ENCODE measurements at places on chromosomes 4 and X.

DNA sequence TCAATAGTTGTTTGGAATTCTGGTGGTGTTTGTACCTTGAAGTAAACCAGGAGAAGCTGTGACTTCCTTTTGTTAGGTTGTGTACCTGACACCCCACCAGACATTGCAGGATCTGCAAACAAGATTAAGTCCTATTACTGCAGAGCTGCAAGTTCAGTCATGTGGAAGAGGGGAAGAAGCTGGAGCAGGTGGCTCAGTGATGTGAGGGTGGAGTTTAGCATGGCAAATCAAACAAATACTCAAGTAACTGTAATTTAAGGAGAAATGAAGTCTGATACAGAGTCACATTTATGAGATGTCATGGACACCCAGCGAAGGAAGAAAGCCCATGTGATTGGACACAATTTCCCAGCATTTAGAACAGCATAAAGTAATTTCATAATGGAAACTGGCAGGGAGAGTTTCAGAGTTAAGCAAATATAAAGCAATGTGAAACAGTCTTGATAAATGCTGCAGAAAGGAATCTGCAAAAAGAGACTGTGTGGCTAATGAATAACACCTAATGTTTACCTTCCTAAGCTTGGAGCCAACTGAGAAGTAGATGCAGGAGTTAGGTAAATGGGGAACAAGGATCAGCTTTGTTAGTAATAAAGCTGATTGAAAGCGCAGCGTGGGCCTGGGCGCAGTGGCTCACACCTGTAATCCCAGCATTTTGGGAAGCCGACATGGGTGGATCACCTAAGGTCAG, 249.1 kb downstream of the GBA3 start:
- peak; percentile 50 for DNase-seq

GRCh38 chrX:10085223-10085622, 71.6 kb upstream of the CLCN4 start:
- DNase-seq: no peak

- DNase-seq: no peak
Measured at GRCh38 chr4:109631532-109632108, 71.6 kb downstream of the MCUB start.

GRCh38 chr4:80213117-80213815, 16.0 kb downstream of the PRDM8 start:
- DNase-seq: no peak

DNA sequence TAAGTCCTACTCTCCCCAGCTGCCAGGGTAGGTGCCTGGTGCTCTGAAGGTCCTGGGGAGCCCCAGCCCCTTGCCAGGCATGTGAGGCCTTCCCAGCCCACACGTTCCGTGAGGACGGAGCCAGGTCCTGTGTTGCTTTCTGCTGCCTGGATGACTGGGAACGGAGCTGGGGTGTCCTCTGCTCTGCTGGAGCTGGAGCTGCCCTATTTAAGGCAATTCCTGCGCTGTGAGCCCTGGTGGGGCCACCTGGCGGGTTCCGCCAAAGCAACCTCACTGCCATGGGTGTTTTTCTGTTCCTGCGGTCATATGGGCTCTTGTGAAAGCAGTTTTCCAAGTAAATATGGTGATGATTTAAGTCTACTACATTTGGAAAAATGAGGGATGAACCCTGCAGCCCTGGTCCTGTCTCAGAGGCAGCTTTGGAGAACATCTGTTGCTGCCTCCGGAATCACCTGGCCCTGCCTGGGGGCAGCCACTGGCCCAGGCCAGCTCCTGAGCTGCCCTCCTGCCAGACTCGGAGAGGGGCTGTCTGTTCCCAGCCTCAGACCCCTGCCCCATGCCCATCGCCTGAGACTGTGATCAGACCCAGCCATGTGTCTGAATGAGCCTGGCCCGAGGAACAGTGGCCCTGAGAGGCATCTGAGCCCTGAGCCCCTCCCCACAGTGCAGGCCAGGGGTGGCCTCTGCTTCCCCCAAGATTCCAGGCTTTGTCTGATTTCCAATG, 33.2 kb downstream of the FGFRL1 start:
- no peak for DNase-seq

- DNase-seq: no peak
Measured at GRCh38 chr4:175988511-175988910, 77.1 kb upstream of the WDR17 start.

GRCh38 chr4:68951078-68951805, at the start of gene UGT2A3:
Gene UGT2A3, minus strand, starts transcription at chr4:68951804. Its CDS starts 44 bp downstream, at chr4:68951760.
- DNase-seq: no peak

DNA sequence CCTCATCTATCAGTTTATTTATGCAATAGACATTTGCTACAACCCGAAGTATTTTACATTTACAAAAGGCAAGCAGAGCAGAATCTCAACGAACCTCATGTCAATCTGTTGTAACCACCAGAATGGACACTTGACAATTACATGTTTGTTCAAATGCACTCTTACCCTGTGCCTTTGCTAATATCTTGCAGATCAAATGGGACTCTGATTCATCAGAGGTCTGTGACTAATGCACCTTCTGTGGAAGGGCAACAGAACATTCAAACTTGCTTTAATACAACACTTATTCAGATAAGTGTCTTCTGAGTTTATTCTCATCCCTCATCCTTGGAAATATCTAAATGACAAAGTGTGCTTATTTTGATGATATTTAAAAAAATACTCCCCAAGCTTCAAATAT, 644.7 kb upstream of the PCDH10 start:
- DNase-seq: no peak

DNA sequence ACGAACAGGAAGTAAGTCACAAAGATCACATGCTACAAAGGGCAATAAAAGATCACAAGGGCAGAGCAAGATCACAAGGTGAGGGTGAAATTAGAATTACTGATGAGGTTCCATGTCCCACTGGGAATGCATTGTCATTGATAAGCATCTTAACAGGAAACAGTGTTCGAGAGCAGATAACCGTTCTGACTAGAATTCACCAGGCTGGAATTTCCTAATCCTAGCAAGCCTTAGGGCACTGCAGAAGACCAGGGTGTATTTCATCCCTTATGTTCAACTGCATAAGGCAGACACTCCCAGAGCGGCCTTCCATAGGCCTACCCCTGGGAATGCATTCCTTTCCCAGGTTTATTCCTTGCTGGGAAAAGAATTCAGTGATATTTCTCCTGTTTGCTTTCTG, 980.6 kb upstream of the LCORL start:
- no peak for DNase-seq

GRCh38 chr4:70437197-70437596, 34.8 kb upstream of the MUC7 start:
- no peak for DNase-seq

DNA sequence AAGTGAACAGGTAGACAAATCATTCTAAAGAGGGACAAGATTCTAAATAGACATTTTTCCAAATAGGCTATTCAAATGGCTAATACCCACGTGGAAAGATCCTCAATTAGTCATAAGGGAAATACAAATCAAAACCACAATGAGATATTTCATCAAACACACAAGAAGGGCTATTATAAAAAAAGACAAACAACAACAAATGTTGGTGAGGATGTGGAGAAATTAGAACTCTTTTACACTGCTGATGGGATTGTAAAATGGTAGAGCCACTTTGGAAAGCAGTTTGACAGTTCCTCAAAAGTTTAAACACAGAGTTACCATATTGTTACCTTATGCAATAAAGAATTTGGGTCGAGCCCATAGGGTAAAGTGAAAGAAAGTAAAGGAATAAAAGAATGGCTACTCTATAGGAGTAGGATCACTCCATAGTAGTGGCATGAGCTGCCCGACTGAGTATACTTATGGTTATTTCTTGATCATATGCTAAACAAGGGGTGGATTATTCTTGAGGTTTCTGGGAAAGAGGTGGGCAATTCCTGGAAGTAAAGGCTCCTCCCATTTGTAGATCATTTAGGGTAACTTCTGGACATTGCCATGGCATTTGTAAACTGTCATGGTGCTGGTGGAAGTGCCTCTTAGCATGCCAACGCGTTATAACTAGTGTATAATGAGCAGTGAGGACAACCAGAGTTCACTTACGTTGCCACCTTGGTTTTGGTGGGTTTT, 58.9 kb upstream of the FAM9C start:
- DNase-seq: no peak

GRCh38 chr4:168925789-168926490, 84.1 kb downstream of the CBR4 start:
- no peak for DNase-seq

GRCh38 chr4:110798687-110799086, 175.8 kb upstream of the PITX2 start:
- no peak for DNase-seq

- no peak for DNase-seq
Measured at GRCh38 chr4:76802236-76803021, 95.5 kb downstream of the SOWAHB start.

DNA sequence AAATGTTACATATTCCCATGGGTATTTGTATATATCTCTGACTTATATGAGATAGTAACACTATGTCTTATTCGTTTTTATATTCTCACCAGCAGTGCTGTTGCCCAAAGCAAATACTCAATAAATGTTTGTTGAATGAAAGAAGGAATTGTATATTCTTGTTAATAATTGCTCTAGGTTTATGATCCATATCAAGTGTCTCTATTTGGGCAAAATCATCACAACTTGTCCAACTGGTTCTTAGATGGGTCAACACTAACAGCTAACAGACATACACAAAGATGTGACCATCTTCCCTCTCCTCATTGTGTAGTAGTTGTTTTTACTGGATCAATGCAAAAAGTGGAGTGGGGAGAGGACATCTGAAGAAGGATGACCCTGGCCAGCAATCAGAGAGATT, 6.6 kb upstream of the APLN start:
- no peak for DNase-seq

DNA sequence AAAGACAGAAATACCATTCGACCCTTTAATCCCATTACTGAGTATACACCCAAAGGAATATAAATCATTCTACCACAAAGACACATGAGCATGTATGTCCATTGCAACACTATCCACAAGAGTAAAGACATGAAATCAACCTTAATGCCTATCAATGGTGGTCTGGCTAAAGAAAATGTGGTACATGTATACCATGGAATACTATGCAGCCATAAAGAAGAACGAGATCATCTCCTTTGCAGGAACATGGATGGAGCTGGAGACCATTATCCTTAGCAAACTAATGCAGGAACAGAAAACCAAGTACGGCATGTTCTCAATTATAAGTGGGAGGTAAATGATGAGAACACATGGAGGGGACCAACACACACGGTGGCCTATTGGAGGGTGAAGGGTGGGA, 7.9 kb downstream of the SCLT1 start:
- no peak for DNase-seq

DNA sequence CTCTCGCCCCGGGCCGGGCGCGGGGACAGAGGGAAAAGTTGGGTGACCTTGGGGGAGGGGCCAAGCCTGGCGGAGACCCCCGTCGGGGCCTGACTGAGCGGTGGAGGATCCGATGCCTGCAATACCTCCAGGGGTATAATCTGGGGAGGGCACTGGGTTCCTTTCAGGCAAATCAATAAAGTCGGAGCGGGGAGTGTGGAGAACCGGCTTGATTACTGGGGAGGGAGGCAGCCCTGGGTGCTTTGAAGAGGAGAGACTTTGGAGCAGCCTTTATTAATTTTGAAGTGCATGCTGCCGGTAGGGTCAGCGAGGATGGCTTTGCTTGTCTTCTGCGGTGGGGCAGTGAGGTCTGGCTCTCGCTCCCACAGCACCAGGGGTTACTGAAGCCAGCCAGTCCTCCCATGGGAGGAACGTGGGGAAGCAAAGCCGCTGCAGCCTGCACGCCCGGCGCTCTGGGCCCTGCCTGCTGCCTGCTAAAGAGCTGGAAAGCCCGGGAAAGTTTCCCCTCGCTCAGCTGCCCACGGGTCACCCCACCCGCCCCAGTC, 403 bp upstream of the LGI2 start:
- DNase-seq: no peak

- no peak for DNase-seq
Measured at GRCh38 chrX:135484641-135485289, 35.7 kb upstream of the INTS6L start.

- peak; percentile 57 for DNase-seq
Measured at GRCh38 chr4:171710743-171711142, 102.5 kb upstream of the GALNTL6 start.

- no peak for DNase-seq
Measured at GRCh38 chrX:11138498-11139390, 27.6 kb downstream of the HCCS start.

DNA sequence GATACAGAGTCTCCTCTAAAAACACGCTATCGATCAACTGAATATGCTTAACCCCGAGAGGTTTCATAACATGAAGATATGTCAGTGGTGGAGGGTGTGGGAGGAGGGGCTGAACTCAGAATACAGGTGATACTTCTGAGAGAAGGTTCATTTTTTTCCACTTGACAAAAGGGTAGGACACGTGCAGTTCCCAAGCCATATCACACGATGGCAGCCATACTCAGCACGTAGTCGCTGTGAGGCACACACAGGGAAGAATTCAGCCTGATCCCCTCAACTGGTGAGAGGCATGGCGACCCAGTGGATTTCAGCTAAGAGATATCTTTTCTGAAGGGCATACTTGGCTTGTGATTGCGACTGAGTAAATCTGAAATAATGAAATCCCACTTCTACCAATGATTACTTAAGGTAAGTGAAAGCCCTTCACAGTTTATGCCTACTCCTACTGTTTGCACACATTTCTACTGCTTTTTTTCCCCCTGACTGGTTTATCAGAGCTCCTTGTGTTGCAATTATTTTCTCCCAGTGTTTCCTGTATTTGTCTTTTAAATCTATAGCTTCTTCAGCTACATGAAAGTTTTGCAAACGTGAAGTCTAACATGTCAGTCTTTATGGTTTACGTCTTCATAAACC, 133.1 kb downstream of the CORIN start:
- DNase-seq: peak; percentile 23

GRCh38 chr4:78975865-78976264, 36.6 kb upstream of the PAQR3 start:
- DNase-seq: no peak

GRCh38 chrX:2658585-2659292, 32.4 kb upstream of the CD99 start:
- no peak for DNase-seq
